ENCODE measurements at places on chromosomes 1 and 21.

GRCh38 chr1:246680696-246681130, 43.5 kb upstream of the SCCPDH start:
- no peak for DNase-seq

GRCh38 chr1:1352786-1353388, 3.7 kb upstream of the DVL1 start:
- no peak for DNase-seq

GRCh38 chr1:207002724-207003146, 29.8 kb downstream of the C1orf116 start:
- DNase-seq, result no peak

DNA sequence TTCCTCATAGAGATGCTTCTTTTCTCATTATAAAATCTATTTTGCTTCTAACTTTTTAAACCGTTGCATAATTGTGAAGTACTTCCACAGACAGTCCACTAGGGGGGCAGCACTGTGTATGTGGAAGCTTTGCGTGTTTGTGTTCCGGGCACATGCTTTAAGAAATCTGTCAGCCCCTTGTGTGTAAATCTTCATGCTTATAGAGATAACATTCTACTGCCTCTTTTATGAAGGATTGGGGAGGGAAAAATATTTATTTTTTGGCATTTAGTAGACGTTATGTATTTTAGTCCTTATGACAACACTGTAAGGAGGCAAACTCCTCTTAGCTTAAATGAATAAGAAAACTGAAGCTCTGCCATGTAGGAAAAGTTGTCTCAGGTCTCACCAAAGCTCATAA, 157.3 kb upstream of the PTGFR start:
- no peak for DNase-seq

DNA sequence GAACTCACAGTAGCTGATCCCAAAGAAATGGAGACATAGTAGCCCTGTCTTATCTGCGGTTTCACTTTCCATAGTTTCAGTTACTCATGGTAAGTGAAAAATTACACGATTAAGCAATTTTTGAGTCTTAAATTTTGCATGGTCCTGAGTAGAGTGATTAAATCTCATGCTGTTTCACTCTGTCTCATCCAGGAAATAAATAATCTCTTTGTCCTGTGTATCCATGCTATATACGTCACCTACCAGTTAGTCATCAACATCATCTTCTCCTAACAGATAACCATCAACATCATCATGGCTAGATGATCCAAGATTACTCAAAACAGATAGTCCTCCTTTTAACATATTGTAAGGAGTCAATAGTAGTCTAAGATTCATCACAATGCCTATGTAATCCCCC, 1589.3 kb downstream of the BRINP3 start:
- no peak for DNase-seq

- no peak for DNase-seq
These were observed 17.0 kb downstream of the TRAF5 start for GRCh38 chr1:211343607-211344006.

GRCh38 chr1:64484651-64485050, 14.7 kb downstream of the CACHD1 start:
- no peak for DNase-seq

DNA sequence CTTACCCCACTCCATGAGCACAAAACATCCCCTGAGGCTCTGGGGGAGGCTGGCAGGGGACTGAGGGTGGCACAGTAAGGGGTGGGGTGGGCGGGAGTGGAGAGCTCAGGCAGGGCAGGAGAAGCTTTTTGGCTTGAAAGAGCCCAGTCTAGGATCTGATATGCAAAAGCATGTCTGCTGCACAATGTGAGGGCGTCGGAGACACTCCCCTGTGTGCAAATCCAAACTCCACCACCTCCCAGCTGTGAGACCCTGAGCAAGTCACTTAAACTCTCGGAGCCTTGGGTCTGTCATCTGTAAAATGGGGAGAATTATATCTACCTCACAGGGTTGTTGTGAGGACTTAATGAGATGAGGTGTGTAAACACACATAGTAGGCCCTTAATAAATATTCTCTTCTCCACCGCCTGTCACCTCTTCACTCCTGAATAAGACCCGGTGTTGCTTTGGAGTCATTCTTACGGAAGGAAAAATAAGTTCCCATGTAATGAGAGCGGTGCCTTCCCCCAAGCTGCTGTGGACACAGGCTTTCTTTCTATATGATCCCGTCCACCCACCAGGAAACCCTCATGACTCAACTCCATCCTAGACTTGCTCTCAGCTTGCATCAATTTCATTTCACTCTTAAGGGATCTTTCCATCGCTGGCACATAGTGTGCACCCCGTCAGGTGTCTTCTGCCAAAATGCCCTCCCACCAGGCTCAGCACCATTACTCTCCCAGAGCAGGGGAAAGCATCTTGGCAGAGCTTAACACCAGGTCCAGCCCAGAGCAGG, 12.5 kb downstream of the KCNN3 start:
- DNase-seq, result no peak

DNA sequence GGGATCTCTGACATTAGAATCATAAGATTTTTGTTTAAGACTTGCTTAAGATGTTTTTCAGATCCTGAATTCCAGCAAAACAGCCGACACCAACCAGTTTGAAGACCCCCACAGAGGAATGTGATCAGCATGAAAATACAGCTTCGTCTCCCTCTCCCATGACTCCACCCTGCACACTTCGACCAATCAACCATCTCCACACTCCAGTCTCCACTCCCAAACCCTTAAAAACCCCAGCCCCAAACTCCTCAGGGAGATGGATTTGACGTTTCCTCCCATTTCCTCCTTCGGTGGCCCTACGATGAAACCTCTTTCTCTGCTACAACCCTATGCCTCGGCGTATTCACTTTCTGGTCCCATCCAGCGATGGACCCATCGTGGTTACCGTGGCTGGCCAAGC, 30.1 kb upstream of the KIF26B start:
- no peak for DNase-seq

- DNase-seq, result no peak
These were observed at the start of gene CASP9 for GRCh38 chr1:15524021-15524282. CASP9 (minus strand) TSS chr1:15524215; CDS start chr1:15524200, 15 bp downstream.

GRCh38 chr1:114353262-114353661, 157.7 kb downstream of the TRIM33 start:
- no peak for DNase-seq

- DNase-seq, result no peak
These were observed 353.0 kb downstream of the TGFB2 start for GRCh38 chr1:218698141-218698540.

DNA sequence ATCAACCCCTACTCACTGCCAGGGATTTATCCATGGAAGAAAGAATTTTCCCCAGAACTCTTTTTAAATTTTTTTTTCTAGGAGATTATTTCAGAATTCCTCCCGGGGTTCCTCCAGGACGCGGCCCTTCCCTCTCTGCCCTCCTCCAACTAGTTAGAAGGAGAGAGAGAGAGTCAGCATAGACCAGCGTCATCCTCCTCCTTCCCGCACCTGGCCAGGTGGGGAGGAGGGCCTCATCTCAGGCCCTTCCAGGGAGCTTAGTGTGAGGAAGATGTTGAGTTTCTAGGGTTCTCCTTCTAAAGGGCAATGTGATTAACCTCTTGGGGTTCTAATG, 63.6 kb downstream of the CDK18 start:
- no peak for DNase-seq

DNA sequence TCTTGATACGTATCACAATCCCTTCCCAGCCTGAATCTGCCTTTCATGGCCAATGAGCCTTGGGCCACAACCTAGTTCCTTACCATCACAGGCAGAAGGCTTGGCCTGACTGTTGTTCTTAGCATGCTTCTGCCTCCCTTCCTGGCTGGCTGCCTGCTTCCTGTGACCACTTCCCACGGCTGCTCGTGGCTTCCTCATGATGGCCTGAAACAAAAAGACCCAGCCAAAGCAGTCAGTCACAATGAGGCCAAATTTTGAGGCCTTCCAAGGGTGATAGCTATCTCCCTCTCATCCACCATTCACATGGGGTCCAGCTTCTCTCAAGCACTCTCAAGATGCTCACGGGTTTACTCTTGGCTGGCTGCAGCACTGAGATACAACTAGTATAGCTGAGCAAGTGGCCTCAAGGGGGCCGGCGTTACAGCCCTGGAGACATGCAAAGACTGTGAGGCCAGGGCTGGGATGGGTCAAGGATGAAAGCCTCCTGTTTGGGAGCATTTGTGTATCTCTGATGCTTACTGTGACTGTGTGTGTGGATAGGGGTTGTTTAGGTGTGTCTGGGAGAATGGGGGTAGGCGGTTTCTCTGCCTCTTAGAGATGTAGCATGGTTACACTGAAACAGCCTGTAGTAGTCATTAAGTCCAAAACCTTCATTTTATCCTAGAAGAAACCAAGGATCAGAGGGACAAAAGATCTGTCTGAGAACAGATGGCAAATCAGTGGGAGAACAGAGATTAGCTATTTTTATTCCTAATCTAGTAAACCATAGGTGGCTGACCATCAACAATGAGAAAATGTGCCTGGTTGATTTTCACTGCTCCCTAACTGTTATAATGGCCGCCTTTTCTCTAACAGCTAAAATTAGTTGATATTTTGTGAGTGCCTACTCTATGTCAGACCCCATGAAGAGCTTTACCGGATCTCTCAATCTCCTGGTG, 5.4 kb upstream of the TOE1 start:
- no peak for DNase-seq

GRCh38 chr1:221272940-221273339, 393.7 kb downstream of the HLX start:
- DNase-seq, result no peak

DNA sequence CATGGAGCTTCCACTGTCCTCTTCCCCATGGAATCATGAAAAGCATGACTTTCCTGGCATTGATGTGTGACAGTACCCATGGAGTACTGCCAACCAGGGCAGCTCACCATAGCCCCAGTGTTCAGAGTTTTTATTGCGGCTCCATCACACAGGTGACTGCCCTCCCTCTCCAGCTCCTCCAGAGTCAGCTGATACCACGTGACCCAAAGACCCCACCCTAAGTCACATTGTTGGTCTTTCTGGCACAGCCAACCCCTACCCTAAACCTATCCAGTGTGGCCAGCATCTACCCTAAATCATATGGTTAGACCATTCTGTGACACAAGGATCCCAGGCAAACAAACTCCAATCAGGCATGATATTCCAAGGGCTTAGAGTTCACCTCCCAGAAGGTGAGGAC, 77.4 kb upstream of the VAMP3 start:
- DNase-seq, result no peak

DNA sequence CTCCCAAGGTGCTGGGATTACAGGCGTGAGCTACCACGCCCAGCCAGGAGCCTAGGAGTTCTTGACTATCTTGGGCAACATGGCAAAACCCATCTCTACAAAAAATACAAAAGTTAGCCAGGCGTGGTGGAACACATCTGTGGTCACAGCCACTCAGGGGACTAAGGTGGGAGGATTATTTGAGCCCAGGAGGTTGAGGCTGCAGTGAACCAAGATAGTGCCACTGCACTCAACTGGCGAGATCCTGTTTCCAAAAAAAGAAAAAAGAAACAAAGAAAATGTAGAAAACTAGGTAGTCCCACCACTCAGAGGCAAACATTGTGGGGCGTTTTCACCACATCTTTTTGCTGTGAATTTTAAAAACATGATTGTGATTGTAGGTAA, 141.3 kb downstream of the ZZZ3 start:
- DNase-seq, result no peak

DNA sequence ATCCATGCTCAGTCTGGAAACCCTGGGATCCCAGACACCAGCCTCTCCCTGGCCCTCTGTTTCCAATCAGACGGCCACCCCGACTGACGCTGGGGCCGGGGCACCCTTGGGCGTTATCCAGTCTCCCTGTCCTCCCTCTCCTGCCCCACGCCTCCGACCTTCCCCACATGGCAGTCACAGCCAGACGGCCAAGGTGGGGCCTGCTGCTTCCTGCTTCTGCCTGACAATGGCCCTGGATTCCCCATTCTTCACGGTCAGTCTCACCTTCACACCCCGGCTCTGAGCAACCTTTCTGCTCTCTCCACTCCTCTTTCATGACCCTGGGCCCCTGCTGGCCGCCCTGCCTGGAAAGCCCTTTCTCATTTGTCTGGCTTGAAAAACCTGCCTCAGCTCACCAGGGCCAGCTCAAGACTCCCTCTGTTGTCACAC, 6.6 kb downstream of the GNG4 start:
- DNase-seq, result no peak

- DNase-seq, result no peak
These were observed at the start of gene EPHB2 for GRCh38 chr1:22710701-22711049. EPHB2 (plus strand) TSS chr1:22710839; CDS start chr1:22710983, 144 bp downstream.

- DNase-seq, result no peak
These were observed 5.0 kb downstream of the SPATA46 start for GRCh38 chr1:162371611-162372010.

DNA sequence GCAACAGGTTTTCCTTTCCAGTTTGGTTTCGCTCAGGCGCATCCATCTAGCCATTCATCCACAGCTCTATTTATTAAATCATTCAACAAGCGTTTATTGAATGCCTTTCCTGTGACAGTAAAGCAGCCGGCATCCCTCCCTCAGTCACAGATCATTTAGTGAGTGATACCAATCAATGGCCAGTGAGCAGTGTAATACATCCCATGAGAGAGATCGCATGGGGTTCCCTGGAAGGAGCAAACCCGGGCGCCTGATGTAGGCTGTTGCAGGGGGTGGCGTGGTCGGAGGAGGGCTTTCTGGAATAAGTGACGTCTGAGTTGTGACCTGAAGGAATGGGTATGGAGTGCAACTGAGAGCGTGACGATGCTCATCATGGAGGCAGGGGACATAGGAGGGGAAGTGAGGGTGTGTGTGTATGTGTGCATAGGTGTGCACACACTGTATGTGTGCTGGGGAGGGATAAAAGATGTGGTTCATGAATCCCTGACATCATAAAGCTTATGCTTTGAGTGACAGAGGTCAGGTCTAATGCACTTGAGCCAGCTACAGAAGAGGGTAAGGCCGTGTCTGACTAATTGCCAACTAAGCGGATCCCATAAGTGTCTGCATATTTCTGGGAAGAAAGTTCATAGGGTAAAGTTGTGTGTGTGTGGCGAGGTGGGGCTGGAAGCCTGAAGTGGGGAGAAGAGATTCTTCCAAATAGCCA, 6.6 kb downstream of the FCMR start:
- no peak for DNase-seq

DNA sequence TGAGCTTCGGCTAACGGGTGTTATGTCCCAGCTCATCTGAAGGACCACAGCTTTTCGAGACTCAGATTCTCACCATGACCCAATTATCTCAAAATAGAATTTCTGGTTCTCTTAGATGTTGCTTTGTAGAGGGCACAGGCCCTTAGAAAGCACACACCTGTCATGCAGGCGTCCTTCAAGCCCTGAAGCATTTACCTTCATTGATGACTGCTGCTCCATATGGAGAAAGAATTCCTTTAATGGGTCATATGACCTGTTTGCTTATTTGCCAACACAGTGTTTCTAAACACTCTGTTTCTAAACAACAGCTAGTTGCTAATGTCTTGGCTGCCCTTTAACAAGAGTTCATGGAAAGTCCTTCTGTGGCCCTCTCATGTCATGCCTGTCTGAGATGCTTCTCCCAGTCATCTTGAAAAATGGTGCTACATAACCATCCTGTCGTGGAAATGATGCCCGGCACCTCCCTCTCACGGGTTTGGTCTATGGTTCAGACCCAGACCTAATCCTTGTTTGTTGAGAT, 495.7 kb downstream of the KIF26B start:
- DNase-seq, result no peak

GRCh38 chr1:188715566-188715965, 1762.1 kb downstream of the BRINP3 start:
- no peak for DNase-seq

- no peak for DNase-seq
These were observed 326.7 kb downstream of the PAPPA2 start for GRCh38 chr1:176789571-176790090.
